ENCODE measurements at places on chromosomes 2 and 18. TPM values are rescaled to one million over a fixed set of nuclear protein-coding genes. Genes with fewer than 3 reads are reported as not detected.

- no peak for DNase-seq
Measured at GRCh38 chr2:200615247-200615646, 29.4 kb downstream of the AOX1 start.

GRCh38 chr2:98793897-98794830, 63.2 kb upstream of the MGAT4A start:
- no peak for DNase-seq

- DNase-seq: no peak
Measured at GRCh38 chr2:102109016-102109415, 33.5 kb upstream of the IL1R1 start.

- no peak for DNase-seq
Measured at GRCh38 chr2:30772021-30772705, 35.1 kb downstream of the CAPN13 start.

DNA sequence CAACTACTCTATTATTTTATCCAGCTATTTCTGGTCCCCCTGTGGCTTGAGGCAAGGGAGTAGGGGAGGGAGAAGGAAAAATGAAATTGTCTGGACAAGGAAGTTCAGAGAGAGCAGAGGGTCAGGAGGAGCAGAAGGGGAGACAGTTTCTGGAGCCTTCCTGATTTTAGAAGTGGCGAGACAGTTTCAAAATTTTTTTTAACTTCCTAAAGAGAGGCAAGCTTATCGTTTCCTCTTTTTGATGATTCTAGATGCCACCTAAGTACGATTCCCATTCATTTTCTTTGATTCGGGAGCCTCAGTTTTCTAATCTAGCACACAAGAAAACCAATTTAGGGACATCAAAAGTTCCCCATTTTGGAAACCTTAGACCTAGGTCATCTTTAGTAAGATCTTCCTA, 96.9 kb upstream of the B3GNT2 start:
- DNase-seq: no peak

GRCh38 chr2:192932376-192932775, 737.6 kb upstream of the TMEFF2 start:
- no peak for DNase-seq

DNA sequence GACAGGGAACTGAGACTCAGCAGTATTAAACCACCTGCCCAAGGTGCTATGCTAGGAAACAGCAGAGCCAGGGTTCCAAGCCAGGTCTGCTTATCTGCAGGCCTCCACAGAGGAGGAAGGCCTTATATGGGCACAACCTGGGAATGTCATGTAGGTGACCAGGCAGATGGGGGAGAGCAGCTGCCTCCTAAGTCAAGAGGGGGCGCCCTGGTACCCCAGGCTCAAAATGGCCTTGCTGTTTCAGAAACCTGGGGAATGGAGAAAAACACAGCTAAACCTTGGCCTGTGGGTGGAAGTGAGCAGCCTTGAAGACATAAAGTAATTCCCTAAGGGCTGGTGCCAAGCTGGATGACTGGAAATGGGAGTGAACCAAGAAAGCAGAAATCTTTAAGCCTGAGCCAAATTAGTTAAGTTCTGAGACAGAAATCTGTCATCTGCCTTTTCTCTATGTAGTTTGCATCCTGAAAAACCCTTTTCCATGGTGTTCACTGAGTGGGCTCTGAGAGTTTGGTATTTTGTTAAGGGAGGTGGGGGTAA, 79.1 kb downstream of the MAPK4 start:
- DNase-seq: no peak

DNA sequence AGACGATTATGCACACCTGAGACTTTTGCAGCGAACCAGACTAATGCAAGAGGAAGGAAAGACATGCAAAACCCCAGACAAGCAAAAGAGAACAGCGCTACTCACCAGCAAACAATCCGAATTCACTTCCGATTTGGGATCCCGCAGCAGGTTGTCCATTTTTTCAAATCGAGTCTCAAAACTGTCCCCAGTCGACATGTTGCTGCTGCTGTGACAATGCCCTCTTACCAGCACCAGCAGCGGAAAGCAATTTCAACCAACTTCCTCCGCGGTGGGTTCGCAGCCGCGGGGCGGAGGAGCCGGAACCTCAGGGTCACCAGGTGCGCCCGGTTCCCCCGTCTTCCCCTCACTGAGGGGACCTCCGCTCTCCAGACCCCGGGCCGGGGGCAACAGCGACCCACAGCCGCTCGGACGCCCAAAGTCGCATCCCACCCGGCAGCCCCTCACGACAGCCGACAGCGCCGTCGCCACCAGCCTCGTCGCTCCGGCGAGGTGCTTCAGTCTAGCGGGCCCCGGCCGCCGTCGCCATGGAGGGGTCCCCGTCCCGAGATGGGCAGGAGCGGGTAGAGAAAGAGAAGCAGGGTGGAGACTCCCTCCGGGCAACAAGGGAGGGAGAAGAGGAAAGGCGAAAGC, 784 bp downstream of the ROCK1 start:
- peak; percentile 70 for DNase-seq

DNA sequence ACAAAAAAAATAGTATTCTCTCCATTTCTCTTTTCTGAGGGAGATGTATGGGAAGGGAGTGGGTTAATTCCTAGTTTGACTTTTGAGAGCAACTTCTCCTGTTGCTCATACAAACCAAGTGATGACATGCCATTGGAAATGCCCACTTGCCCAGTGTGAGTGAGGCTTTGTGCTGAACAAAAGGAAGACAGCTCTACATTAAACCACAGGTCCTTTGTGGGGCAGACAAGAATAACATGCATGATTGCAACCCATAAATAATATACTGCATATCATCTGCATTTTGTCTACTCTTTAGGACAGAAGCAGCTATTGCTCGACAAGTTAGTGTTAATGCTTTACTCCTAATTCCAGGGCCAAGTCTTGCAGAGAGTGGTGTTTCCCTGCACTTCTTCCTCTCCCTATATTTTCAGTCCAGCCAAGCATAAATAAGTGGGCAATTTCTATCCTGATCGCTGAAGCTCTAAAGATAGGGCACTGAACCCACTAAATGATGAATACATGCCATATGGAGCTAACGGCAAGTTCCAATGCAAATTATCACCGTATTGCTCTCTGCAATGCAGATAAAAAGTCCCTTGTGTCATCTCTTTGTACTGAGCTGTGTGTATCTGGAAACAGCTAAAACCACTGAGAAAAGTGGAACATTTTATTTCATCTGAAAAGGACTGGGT, 19.4 kb upstream of the EHBP1 start:
- DNase-seq: no peak

The HOXD8 gene
- total RNA-seq: 6.2 TPM

The ABCG5 gene
- total RNA-seq: 0.14 TPM

The CCDC102B gene
- total RNA-seq: 5.2 TPM

Data from left colon (tissue), 2 donors.